Right lobe of liver (tissue), 6 donors: ENCODE measurements at places on chromosomes 5 and 9. TPM values are rescaled to one million over a fixed set of nuclear protein-coding genes. Genes with fewer than 3 reads are reported as not detected.

Gene FGF1
- not detected for total RNA-seq

Gene ANKRD20A1
- total RNA-seq: 0.98 TPM

Gene HEMGN
- total RNA-seq: not detected

Gene NOL8
- 8.9 TPM for total RNA-seq

Gene LCN15
- not detected for total RNA-seq

Gene PSMD5
- 29.2 TPM for total RNA-seq

Gene OLFM1
- 3.6 TPM for total RNA-seq
